Head of caudate nucleus (tissue), 42 donors: ENCODE measurements at places on chromosomes 5 and 9.

GRCh38 chr9:125829743-125830142 lies 82.6 kb downstream of the PBX3 start:
- DNase-seq: peak; percentile 21

- DNase-seq: no peak
Observed at GRCh38 chr5:15763754-15764153, 263.8 kb downstream of the FBXL7 start.

DNA sequence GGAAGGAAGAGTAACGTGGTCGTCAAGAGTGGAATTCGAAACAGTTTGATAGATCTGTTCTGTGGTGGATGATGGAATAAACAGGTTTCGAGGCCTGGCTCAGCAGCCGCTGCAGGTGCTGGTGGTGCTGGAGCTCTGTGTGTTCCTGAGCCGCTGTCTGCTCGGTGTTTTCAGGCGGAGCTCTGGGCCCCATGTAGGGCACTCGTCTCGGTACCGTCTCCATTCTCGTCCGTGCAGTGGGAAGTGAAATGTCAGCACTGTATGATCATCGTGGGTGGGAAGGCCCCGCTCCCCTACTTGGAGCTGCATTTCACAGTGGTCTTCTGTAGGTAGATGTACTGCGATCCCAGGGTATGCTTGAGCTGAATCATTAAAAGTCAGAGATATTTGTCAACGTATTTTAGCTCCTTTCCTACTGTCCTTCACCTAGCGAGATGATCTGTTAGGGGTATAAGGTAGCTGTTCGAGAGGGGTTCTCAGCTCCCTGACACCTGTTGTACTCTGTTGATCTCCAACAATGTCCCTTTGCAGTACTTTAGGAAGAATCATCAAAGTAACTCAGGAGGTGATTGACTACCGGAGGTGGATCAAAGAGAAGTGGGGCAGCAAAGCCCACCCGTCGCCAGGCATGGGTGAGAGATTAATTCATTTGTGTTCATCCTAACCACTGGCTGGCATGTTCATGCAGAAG lies 35.9 kb downstream of the TENT4A start:
- DNase-seq: no peak

GRCh38 chr9:69018737-69019136 lies 4.8 kb upstream of the PRKACG start:
- no peak for DNase-seq

DNA sequence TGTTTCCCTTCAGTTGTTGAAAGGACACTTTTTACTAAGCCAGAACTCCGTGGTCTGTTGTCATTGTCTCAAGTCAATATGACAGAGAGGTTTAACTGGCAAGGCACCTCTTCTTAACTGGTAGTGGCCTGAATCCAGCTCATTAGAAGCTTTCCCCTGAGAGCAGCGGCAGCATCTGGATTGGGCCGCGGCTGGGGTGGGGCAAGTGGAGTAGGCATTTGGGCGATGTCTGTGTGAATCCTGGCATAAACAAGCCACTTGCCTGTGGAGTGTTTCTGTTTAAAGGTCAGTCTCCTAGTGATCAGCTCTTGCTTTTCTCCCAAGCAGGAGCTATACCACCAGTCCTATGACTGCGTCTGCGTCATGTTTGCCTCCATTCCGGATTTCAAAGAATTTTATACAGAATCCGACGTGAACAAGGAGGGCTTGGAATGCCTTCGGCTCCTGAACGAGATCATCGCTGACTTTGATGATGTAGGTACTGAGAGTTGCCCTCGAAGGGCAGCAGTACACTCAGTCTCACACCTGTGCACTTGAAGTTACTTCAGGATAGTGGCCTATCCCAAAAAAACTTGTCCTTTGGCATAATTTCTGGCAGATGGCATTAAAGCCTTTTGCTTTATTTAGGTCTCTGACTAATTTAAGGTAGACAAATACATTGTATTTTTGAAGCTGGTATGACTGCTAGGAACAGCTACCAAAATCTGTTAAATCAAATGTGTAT lies 48.9 kb downstream of the CFAP90 start:
- no peak for DNase-seq

- no peak for DNase-seq
Observed at GRCh38 chr9:137452006-137452760, 7.0 kb downstream of the NSMF start.

- no peak for DNase-seq
Observed at GRCh38 chr5:167008705-167009104, 1282.7 kb upstream of the WWC1 start.

GRCh38 chr5:140054086-140054689 lies 11.1 kb upstream of the NRG2 start:
- DNase-seq: no peak

GRCh38 chr9:134936346-134937163 lies 18.8 kb upstream of the FCN1 start:
- DNase-seq: no peak

- DNase-seq: no peak
Observed at GRCh38 chr5:135027266-135027696, 6.7 kb downstream of the PITX1 start.

DNA sequence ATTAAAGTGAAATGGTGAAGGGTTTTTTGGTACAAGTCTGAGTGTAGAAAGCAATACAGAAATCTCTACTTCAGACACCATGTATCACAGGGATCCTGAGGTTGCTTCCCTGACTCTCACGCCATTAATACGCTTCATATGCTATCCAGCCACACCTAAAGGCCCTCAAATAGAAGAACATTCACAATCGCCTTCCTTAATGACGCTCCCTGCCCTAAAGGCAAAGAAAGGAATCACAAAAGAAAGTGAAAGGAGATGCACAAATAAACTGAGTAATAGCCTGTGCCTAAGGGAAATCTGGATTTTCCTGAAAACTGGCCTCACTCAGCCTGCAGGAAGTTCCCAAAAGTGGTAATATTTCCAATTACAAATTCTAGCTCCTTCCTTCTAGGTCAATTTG lies 1002.7 kb upstream of the DMAC1 start:
- DNase-seq: no peak

DNA sequence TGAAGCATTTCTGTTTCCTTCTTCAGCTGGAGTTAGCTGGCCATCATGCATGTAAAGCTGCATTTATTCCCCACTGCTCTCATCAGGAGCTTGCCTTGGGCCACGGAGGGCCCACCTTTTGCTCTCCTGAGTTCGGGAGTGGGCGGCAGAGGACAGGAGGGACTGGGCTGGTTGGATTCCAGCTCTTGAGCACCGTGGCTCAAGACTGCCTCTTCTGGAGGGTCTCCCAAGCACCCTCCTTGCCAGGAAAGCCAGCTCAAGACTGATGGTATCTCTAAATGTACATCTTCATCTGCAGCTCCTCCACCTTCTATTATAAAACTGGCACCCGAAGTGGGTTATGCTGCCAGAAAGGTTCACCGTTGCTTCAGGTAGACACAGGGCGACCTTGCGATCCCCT lies 399.6 kb upstream of the IRX1 start:
- DNase-seq: no peak

- DNase-seq: no peak
Observed at GRCh38 chr9:137311986-137312851, 10.1 kb upstream of the NRARP start.

- no peak for DNase-seq
Observed at GRCh38 chr5:135106610-135107471, 72.8 kb upstream of the PITX1 start.

GRCh38 chr9:136786451-136786850 lies 4.7 kb upstream of the TMEM141 start:
- peak; percentile 84 for DNase-seq

DNA sequence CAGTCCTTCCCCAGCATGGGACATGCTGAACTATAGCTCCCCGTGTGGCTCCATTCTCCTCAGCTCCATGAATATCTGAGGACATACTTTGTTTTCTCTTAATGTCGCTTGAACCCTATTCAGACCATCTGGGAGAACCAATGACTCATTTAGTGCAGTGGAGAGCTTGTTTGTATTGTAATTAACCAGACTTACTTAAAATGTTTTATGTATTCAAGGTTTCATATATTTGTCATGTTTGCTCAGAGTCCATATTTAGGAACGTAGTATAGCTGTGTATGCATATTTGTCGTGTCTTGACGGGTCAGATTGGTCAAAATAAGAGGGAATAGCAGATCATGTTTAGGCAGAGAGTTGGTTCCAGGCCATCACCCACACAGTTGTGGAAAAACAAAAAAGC lies 150.1 kb upstream of the NTRK2 start:
- no peak for DNase-seq

DNA sequence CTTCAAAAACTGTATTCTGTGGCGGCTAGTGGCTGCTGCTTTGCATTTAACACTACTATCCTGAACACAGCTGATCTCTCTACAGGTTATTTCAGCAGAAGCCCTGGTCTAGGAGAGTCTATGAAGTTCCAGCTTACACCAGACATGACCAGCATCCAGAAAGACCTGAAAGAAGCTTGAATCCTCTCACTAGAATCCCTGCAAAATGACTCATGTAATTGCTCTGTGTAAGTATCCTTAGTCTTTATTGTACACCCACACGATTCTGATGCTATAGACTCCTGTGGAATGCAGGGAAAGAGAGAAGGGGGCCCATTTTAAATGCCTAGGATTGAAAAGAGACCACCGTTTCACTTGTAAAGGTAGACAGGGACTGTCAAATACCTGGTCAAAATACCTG lies 859 bp upstream of the GRIA1 start:
- DNase-seq: no peak

DNA sequence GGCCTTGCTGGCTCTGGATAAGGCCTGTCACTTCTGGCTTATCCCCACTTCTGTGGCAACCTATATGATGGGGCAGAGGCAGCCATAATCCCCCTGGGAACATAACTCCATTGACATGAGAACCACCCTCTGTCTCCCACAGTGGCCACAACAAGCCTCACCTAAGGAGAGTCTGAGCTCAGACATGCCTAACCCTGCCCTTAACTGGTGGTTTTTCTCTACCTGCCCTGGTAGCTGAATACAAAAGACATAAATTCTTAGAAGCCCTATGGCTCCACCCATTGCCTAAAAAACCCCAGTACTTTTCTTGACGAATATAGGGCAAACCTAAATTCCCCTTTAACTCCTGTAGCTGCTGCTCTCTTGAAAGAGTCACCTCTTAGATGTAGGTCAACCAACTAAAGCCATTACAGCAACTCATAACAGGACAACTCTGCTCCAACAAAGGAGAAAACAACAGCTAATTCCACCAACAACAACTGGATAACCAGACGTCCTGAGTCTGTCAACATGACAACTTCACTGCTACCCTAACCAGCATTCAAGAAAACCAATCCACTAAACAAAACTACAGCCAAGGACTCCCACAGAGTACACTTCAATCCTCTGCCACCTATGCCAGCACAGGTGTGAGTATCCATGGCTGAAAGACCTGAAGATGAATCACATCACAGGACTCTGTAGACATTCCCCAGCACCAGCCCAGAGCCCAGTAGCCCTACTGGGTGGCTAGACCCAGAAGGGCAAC lies 427.7 kb downstream of the PRELID2 start:
- no peak for DNase-seq

- DNase-seq: no peak
Observed at GRCh38 chr9:106052735-106053134, 358.4 kb downstream of the TMEM38B start.

GRCh38 chr5:852018-852417 lies 1.2 kb upstream of the ZDHHC11 start:
- DNase-seq: no peak

DNA sequence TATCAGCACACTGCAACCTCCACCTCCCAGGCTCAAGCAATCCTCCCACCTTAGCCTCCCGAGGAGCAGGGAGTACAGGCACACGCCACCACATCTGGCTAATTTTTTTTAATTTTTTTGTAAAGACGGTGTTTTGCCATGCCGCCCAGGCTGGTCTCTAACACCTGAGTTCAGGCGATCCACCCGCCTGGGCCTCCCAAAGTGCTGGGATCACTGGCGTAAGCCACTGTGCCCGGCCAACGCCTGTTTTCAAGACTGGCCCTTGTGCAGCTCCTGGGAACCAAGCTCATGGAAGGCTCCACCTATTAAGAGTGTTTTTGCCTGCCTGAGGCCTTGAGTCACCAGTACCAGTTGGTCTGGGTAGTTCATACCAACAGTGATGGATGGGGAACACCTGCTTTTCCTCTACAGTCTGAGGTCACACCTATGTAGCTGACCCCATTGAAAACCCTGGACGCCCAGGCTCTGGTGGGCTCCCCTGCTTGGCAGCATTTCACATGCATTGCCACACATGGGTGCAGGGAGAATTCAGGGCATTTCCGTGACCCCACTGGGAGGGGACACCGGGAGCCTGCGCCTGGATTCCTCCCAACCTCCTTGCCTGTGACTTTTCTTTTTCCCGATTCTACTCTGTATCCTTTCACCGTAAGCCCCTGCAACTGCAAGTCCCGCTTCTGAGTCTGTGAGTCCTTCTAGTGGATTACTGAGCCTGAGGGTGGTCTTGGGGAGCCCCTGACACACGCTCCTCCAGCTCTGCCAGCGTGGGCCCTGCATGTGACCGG lies 63.5 kb downstream of the ZNF354C start:
- no peak for DNase-seq

GRCh38 chr9:112017878-112018277 lies 121.3 kb downstream of the UGCG start:
- no peak for DNase-seq

DNA sequence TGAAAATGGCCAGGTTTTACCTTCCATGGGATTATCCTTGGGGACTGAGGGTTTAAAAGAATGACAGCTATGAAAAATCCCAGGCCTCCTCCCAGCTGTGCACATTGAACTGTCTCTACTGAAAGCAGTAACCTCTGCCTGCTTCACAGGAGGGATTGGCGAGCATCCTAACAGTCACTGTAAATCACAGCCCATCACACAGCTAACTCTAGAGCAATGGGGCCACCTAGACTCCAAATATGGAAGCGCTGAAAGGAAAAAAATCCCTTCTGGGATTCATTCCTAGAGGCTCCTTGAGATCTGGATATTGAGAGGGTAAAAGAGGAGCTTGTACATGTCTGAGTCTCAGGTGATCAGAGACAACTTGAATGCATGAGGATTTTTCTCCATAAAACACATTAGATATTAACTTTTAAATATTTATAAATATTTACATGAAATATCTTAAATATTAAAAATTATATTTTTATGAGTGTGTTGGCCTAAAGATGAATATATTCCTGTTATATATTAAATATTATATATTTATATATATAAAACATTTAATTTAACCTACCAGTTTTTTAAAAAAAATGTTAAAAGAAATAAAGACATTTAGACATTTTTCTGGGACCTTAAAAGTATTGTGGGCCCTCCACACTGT lies 133.8 kb upstream of the SLC24A2 start:
- DNase-seq: peak; percentile 48

DNA sequence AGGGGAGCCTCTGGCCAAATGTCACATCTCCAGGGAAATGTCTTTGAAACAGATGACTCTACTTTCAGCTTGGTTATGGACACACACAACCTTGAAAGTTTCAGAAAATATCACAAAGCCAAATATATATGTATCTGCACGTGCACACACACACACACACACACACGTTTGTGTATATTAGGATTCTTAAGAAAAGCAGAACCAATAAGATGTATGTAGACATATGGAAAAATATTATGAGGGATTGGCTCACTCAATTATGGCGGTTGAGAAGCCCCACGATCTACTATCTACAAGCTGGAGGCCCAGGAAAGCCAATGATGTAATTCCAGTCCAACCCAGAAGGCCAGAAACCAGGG lies 194.9 kb downstream of the PALM2AKAP2 start:
- DNase-seq: no peak
